ENCODE measurements at places on chromosomes 13 and 19. TPM values are rescaled to one million over a fixed set of nuclear protein-coding genes. Genes with fewer than 3 reads are reported as not detected.

Gene ANKRD27
- 7.8 TPM for total RNA-seq

Gene FGF22
- total RNA-seq = not detected

GRCh38 chr19:4717966-4718701, 5.5 kb downstream of the DPP9 start:
- no peaks in the 10 kb centered on the region for H3K27me3 ChIP-seq
- H3K4me1 ChIP-seq = peaks cover 4% of the 10 kb centered on the region
- DNase-seq = no peak
- no peak overlapping the region for H3K27ac ChIP-seq
- H3K36me3 ChIP-seq = peaks cover 21% of the 10 kb centered on the region

GRCh38 chr13:108919036-108919907, 289.9 kb downstream of the MYO16 start:
- H3K27ac ChIP-seq = no peak overlapping the region
- no peak overlapping the region for H3K4me3 ChIP-seq
- H3K27me3 ChIP-seq = no peaks in the 10 kb centered on the region
- peaks cover 5% of the 10 kb centered on the region for H3K4me1 ChIP-seq
- H3K36me3 ChIP-seq = no peaks in the 10 kb centered on the region

DNA sequence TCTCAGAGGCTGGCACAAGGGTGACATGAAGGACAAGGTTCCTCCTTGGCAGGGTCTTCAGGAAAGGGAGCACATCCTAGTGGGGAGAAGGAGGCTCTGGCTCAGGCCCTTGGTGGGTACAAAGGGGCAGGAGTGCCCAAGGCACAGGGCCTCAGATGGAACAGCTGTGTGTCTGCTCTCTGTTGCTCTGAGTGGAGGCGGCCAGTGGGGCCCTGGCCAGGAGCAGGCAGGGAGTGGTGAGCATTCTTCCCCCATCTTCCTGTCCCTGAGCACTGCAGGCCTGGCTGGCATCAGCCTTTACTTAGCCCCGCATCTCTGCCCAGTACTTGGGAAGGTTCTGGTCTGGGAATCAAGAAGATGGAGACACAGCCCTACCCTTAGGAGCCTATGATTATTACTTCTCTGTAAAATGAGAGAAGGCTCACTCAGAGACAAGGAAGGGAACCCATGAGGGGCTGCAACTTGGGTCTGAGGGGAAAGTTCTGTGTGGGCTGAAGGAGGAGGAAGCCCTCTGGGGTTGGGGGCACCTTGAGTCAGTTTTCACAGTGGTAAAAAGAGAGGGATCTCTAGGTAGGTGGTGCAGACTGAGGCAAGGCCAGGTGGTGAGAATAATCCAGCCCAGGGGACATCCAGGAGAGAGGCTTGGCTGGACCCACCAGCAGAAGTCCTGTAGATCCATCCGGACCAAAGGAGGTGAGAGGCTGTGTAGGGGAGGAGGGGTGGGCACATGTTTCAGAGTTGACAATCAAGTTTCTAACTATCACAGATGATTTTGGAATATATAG, 173.5 kb downstream of the TSHZ3 start:
- no peak overlapping the region for H3K4me3 ChIP-seq
- DNase-seq = peak; percentile 26

DNA sequence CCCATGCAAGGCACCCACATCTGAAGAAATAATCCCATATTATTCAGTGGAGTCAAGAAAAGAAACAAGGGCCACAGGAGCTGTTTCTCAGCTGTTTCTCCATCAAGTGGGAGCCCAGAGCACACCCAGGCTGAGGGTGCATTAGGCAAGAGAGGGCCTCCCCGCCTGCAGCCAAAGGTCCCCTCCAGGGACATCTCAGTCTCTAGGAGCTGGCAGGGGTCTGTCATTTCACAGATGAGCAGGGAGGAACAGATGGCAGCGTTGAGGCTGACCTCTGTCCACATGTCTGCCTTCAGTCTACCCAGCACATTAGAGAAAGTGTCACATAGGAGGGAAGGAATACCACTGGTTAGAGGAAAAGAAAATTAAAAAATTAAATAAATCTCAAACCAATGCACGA, 157.7 kb downstream of the ZNF536 start:
- no peaks in the 10 kb centered on the region for H3K4me1 ChIP-seq
- H3K27ac ChIP-seq = no peak overlapping the region
- no peaks in the 10 kb centered on the region for H3K27me3 ChIP-seq
- H3K4me3 ChIP-seq = no peak overlapping the region

GRCh38 chr13:22735011-22735995, 445.5 kb upstream of the SGCG start:
- H3K27ac ChIP-seq = no peak overlapping the region
- no peaks in the 10 kb centered on the region for H3K36me3 ChIP-seq
- H3K27me3 ChIP-seq = no peaks in the 10 kb centered on the region
- H3K4me3 ChIP-seq = no peak overlapping the region

DNA sequence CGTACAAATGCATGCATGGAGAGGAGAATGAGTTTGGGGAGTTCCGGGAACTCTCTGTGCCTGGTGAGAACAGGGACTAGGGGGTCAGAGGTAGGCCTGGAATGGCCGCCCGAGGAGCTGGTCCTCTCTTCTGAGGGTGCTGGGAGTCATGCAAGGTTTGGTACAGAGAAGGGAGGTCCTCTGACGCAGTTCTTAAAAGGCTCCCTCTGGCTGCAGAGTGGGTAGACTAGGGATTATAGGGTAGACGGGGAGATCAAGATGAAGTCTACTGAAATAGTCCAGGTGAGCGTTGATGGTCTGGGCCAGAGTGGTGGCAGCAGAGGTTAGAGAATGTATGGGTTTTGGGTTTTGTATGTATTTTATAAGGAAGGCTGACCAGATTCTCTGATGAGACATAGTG, 796 bp downstream of the ZNF304 start:
- H3K4me3 ChIP-seq = peak overlapping the region; percentile 50
- peaks cover 25% of the 10 kb centered on the region for H3K36me3 ChIP-seq
- H3K27ac ChIP-seq = no peak overlapping the region
- no peak for DNase-seq

- no peaks in the 10 kb centered on the region for H3K27me3 ChIP-seq
- H3K4me3 ChIP-seq = no peak overlapping the region
- peak overlapping the region; percentile 57 for H3K27ac ChIP-seq
These were observed 83.0 kb downstream of the NUFIP1 start for GRCh38 chr13:44906230-44906629.

DNA sequence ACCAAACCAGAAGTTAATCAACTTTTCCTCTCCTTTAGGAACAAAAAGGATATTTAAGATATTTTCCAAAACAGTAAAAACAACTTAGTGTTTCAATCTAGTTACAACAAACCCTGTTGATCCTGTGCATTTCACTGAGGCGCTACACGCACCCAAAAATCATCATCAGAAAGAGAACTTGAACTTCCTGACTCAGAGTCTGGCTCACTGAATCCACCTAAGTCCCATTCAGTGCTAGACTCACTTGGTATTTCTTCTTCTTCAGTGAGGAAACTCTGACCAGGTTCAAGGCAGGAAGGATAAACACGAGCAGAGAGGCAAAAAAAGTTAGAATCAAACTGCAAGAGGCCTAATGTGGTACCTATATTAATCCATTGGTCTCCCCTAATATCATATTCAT, 2.2 kb downstream of the KBTBD6 start:
- DNase-seq = no peak
- no peak overlapping the region for H3K4me3 ChIP-seq
- peaks cover 15% of the 10 kb centered on the region for H3K4me1 ChIP-seq
- H3K36me3 ChIP-seq = no peaks in the 10 kb centered on the region
- H3K27me3 ChIP-seq = no peaks in the 10 kb centered on the region

DNA sequence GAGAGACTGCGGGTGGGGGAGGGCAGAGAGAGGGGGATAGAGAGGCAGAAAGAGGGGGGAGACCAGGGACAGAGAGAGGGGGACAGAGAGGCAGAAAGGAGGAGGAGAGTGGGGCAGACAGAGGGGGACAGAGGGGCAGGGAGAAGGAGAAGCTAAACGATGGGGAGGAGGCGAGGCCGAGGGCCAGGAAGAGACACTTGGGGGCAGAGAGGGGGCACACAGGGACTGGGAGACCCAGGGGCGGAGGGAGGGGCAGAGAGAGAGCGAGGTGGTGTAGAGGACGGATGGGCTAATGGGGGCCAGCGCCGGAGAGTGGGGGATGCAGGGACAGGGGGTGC, 666 bp downstream of the MEIS3 start:
- H3K36me3 ChIP-seq = no peaks in the 10 kb centered on the region
- H3K27ac ChIP-seq = no peak overlapping the region
- H3K4me3 ChIP-seq = peak overlapping the region; percentile 21
- peaks cover 24% of the 10 kb centered on the region for H3K27me3 ChIP-seq
- no peaks in the 10 kb centered on the region for H3K4me1 ChIP-seq
